ENCODE measurements at places on chromosomes 12 and 14.

- DNase-seq, result no peak
Measured at GRCh38 chr12:89857652-89858274, 149.1 kb upstream of the ATP2B1 start.

DNA sequence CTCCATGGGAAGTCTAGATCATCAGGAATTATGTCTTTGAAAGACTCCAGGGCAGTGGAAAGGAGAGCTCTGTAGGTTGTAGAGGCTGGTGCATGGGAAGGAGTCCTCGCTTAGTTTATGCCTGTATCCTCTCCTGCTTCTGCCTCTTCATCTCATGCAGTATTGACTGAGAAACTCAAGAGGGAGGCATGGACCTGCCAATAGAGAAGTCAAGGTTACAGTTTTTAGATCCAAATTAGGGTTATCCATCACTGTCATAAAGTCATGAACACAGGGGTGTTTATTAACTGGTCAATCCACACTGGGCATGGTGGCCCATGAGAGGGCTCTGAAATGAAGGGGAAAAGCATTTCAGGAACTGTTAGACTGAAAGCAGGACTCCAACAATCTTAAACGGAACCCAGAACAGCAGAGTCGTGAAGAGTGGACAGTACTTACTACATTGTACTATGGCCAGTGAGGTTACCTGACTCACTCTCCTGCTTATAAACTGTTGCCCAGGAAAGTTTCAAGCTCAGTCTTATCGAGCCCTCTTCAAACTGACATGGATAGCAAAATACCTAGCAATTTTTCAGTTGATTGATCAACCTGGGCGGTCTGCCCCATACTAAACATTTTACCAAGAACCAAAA lies 30.1 kb upstream of the DHRS7 start:
- DNase-seq, result no peak

DNA sequence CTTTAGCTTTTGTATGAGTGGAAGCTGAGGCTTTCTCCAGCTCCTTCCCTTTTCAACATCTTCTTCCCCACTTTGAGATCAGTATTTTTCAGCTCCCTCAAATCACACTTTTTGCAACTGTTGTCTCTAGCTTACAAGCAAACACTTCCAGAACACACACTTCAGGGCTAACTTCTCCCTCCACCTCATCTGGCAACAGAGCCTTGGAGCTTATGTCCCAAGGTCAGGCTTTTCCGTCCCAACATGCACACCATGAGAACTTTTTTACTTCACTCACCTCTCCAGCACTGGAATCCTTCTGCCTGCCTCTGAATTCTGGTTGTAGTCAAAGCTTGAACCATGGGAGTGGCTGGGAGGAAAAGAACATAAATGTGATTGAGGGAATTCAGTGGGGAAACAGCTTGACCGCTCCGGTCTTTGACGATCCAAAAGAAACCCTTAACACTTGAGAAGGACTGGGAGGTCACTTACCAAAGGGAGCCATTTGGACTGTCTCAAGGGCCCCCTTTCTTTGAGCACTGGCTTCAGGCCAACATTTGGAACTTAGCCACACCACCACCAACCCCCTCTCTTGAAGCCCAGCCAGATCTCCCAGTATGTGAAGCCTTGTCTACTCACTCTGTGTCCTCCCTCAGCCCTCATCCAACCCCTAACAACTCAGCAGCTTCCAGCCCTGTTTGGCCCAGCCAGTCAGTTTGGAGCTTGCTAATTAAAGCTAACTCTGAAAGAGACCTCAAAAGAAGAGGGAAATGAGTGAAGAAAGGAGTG lies 3.9 kb upstream of the BLOC1S1 start:
- DNase-seq, result no peak

DNA sequence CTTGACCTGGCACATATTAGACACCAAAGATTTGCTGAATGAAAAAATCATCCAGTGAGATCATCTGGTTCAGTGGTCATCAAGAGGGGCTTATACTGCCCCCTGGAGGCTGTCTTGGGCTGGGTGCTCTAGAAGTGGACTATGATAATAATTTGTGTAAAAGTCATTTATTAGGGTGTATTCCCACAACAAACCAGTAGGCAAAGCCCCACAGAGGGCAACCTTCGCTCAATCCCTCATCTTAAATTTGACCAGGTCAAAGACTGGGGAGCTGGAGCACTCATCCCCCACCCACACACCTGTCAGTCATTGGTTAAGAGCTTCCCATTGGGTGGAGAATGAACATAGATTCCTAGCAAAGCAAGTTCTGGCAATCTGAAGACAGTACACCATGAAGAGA lies 20.0 kb upstream of the FICD start:
- DNase-seq, result no peak

DNA sequence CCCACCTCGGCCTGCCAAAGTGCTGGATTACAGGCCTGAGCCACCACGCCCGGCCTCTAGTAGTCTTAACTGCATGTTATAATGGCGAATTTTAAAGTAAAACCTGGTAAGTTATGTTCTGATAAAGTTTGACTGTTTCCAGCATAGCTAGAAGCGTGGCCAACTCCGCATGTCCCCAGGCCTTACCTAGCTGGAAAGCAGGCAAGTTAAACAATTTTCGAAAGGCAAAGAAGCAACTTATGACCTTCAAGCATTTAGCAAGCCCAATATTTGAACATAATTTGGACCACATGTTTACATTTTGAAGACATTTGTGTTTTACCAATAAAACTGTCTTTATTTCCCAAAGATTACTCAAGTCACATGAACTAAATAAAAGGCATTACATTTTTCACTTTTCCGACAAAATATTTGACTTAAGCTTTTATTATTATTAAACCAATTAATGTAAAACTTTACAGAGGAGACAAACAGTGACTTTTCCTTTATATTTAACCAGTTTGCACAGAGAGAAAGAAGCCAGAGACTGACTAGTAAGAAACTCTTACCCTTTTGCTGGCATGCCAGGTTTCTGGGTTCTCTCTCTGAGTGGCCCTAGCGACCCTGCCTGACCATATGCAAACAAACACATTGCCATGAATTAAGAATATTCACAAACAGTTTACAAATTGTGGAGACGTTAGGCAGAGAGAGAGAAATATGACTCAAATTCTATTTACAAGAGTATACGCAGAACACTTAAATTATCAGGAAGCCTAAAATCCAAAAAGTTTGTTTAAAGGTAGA lies 106.3 kb downstream of the RIN3 start:
- DNase-seq, result no peak
